ENCODE measurements at places on chromosomes 16 and 17.

- DNase-seq, result no peak
Measured at GRCh38 chr17:74249590-74250270, 24.3 kb upstream of the DNAI2 start.

GRCh38 chr17:44920565-44920940 lies 5.3 kb upstream of the GFAP start:
- DNase-seq, result no peak

- DNase-seq, result no peak
Measured at GRCh38 chr16:12095275-12096156, 119.0 kb downstream of the SNX29 start.

DNA sequence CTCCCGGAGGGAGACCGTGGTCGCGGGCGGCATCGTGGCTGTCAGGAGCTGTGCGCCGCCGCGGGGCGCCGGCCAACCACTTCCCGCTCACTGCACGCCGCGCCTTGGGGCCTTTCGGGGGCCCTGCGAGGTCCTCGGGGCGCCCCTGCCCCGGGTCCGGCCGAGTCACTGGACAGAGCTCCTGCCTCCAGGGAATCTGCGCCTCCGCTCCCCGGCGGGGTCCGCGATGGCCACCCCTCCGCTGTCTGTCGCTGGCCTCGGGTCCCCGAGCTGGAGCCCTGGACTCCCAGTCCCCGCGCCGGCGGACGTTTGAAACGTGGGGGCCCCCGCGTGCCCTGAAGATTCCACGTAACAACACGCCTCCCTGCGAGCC lies at the start of gene QRICH2:
QRICH2 (minus strand) TSS at position 311 of the 373 bp plus-strand sequence; CDS start at position 33, 278 bp downstream.
- no peak for DNase-seq

DNA sequence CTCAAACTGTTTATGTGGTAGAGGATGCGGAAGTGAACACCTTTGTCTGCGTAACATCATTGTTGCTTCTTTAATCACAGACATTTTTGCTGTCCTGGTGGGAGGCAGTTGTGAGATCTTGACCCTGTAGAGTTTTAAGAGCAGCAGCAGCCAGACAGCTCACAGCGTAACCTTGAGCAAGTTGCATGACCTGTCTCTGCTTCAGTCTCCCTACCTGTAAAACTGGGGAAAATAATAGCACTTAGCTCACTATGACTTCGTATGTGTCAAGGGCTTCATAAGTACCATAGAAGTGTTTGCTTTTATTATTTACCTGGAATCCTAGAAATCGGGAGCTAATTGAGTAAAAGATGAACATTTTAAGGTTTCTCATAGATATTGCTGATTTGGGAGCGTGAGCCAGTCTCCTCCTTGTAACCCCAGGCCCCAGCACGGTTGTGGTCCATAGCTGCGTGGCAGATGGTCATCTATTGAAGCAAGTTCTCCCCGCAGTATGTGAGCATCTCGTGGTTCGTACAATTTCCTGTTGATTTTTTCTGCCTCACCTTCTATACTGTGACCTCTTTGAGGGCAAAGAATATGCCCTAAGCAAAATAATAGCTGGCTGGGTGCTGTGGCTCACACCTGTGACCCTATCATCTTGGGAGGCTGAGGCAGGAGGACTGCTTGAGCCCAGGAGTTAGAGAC lies 34.4 kb downstream of the GPRC5B start:
- DNase-seq, result no peak

DNA sequence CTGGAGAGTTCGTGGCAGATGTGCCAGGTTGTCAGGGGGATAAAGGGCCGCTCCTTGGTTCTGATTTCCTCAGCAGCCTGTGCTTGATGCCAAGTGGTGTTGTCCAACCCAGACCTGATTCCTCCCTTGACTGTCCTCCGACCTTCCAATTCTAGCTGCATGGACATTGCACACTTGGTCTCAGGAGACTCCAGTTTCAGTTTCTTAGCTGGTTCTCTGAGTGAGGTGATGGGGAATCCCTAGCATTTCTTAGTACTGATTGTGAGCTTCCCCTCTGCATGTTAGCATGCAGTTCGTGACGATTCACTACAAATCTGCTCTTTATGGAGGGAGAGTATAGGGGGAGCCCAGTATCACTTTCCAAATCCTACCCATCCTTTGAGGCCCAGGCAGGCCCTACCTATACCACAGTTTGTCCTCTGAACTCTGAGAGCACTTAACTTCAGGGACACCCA lies 12.4 kb upstream of the CCR7 start:
- DNase-seq, result no peak

DNA sequence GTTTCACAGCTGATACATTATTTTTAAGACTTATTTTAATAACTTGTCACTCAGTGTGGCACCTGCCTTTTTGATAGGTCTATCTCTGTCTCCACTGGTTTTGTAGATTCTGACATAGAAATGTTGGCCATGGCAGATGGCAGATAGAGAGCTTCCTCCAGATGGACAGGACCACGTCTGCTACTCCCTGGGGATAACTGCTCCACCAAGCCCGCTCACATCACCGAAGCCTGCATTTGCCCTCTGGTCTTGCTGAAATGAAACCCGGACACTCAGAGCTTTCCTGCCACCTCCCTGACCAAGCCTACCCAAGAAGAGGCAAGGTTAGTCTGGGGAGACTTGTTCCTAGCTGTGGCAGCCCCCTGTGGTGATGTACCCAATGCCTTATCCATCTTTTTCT lies 16.4 kb upstream of the HAP1 start:
- DNase-seq, result no peak

GRCh38 chr17:4645642-4646041 lies 4.2 kb upstream of the ALOX15 start:
- DNase-seq, result no peak

- DNase-seq, result no peak
Measured at GRCh38 chr17:36105781-36106492, 2.3 kb downstream of the CCL4 start.

- DNase-seq, result no peak
Measured at GRCh38 chr17:35804658-35805192, 4.6 kb upstream of the TAF15 start.

- peak; percentile 4 for DNase-seq
Measured at GRCh38 chr16:1102921-1103635, 7.0 kb upstream of the C1QTNF8 start.

- DNase-seq, result no peak
Measured at GRCh38 chr16:84513123-84513522, 8.7 kb upstream of the MEAK7 start.

GRCh38 chr17:50918071-50918932 lies 52.1 kb upstream of the TOB1 start:
- no peak for DNase-seq

- DNase-seq, result no peak
Measured at GRCh38 chr17:31400481-31400950, 9.0 kb downstream of the RAB11FIP4 start.

DNA sequence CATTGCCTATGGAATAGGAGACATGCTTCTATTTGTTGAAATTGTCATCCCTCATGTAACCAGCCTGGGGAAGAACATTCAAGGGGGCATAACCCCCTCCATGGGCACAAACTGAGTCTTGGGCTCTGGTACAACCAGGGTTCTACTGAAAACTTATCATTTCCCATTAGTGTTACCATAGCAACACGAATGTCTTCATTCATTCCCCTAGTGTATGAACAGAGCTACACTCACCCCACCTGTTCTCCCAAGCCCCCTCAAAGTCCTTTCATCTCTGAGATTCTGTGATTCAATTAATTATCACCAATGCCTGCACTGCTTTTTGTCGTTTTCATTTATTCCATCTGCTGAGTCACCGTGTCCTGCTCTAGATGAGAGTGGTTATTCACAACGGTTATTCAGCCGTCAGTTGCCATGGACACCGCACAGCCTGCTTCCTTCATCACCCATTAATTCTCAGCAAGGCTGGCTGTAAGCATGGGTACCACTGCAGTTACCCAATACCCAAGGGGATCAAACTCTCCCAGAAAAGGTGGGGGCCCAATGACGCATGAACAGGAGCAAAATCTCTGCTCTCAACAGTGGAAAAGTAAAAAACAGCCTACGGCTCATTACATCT lies 1.6 kb upstream of the GAST start:
- DNase-seq, result no peak

GRCh38 chr17:38896346-38896954 lies 26.6 kb downstream of the LASP1 start:
- DNase-seq, result no peak

DNA sequence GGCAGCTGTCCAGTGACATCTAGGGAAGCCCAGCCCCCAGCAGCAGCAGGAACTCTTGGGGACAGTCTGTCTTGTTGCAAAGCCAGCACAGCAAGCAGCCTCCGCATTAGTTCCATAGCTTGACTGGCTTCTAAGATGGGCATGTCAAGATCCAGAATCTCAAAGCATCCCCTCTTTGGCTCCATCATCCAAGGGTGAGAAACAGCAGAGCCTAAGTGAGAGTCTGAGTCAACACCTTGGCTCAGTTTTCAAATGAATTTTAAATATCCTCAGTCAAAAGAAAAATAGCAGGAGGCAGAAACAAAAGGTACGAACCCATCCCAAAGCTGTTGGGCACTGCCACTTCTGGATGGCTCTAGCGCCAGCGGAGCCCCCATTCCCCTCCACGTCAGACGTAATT lies 2.2 kb downstream of the CLDN9 start:
- DNase-seq, result no peak

DNA sequence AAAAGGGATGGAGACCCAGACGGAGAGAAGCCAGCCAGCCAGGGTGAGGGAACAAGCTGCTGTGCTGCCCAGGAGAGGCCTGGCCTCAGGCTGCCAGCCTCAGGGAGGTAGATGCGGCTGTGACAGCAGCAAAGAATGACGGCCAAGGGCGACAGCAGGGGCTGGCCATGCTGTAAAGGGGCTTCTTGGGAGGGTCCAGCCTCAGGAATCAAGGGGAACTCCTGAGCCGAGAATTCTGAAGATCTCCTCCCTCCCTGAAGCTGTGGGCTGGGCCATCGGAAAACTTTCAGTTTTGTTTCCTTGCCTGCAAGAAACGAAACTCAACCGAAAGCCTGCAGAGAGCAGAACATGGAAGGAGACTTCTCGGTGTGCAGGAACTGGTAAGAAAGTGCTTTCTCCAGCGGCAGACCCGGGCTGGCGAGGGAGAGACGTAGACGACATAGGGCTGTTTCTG lies at the start of gene XAF1:
XAF1 (plus strand) TSS at position 316 of the 454 bp plus-strand sequence; CDS start at position 349, 33 bp downstream.
- DNase-seq, result no peak

- no peak for DNase-seq
Measured at GRCh38 chr16:1706386-1707192, 594 bp downstream of the MAPK8IP3 start.

- no peak for DNase-seq
Measured at GRCh38 chr17:72244494-72244893, 123.7 kb downstream of the SOX9 start.

GRCh38 chr16:87043231-87044031 lies 273.8 kb downstream of the C16orf95 start:
- DNase-seq, result no peak

DNA sequence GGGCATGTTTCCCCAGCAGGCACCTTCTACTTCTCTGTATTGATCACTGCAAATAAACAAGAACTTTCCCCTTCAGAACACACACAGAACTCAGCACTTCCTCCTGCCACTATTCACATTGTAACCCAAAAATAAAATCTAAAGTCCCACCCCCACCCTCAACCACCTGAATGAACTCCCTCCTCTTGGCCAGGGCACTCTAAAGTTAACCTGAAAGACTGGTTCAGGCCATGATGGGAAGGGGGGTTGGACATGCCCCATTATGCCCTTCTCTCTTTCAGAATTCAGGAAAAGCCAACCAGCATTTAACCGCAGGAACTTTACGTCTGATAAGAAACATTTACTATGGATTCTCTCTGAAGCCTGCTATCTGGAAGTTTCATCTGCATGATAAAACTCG lies 27.4 kb upstream of the CCL2 start:
- DNase-seq, result no peak

DNA sequence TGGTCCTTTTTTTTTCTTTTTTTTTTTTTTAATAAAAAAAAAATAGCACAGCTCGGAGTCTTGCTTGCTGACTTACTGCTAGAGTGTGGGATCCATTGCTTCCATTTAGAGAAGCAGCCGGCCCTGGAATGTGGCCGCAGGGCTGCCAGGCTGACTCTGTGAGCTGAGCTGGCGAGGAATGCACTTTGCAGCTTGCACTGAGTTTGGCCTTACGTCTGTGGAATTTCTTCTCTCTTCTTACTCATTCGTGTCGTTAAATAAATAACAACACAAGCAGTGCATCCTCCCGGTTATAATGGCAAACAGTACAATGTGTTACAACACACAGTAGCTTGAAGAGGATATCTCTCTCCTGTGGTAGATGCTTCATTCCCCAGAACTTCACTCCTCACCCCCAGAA lies 69.2 kb downstream of the PRKCB start:
- no peak for DNase-seq

DNA sequence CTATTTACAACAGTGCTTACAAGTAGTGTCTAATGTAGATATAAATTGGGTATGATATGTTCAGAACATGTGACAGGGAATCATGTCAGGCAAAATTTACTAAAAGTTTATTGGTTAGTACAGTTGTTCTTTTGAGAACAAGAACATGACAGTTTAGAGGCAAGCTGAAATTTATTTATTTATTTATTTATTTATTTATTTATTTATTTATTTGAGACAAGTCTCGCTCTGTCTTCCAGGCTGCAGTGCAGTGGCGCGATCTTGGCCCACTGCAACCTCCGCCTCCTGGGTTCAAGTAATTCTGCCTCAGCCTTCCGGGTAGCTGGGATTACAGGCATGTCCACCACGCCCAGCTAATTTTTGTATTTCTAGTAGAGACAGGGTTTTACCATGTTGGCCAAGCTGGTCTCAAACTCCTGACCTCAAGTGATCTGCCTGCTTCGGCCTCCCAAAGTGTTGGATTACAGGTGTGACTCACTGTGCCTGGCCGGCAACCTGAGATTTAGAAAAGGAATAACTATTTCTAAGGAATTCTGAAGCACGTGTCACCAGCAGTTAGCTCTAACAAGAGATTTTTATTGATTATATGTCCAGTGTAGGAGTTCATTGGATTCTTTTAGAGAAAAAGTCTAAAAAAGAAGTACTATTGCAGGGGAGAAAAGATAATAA lies 24.9 kb downstream of the MRTFB start:
- DNase-seq, result no peak

- no peak for DNase-seq
Measured at GRCh38 chr17:67438667-67439066, 61.6 kb downstream of the PITPNC1 start.

DNA sequence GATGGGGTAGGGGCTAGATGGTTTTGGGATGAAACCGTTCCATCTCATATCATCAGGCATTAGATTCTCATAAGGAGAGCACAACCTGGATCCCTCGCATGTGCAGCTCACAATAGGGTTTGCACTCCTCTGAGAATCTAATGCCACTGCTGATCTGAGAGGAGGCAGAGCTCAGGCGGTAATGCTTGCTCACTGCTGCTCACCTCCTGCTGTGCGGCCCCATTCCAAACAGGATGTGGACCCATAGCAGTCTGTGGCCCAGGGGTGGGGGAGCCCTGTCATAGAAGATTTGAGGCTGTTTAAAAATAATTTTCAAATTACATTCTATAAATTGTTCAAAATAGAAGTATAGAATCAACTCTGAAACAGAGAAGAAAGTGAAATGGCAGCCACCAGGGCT lies 50.8 kb downstream of the PHKB start:
- DNase-seq, result no peak
